Brain pericyte (primary cell): ENCODE measurements at places on chromosomes 4 and X.

DNA sequence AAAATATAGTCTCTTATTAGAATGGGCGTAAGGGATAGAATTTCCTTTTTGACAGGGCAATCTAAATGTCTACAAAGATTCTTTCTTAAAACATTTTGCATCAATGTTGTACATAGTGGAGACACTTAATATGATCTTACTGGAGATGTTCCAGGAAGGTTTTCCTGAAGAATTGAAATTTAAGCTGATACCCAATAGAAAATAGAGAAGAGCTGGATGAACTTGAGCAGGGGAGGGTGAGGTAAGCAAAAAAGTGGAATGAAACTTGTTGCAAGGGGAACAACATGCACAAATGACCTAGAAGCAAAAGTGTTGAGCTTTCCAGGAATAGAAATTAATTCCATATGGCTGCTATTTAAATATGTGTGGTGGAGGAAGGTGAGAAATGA is 19.7 kb downstream of the SLAIN2 start:
- DNase-seq: no peak

GRCh38 chr4:47899639-47900038 is 14.7 kb downstream of the NFXL1 start:
- no peak for DNase-seq

DNA sequence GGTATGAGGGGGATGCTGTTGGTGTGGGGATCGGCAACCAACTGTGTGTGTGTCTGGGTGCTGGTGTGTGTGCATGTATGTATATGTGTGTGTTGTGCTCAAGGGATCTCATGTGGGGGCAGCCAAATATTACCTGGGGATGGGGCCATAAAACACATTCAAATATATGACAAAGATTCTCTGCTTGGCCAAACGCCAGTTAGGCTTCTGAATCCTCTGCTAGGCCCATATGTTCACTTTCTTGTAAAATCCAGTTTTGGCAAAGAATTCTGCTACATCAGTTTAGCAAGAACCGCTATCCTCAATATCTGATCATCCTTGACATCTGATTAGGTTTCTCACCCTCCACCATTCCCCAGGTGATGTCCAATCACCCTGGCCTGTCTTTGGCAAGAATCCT is 106.6 kb downstream of the RASL11B start:
- no peak for DNase-seq

DNA sequence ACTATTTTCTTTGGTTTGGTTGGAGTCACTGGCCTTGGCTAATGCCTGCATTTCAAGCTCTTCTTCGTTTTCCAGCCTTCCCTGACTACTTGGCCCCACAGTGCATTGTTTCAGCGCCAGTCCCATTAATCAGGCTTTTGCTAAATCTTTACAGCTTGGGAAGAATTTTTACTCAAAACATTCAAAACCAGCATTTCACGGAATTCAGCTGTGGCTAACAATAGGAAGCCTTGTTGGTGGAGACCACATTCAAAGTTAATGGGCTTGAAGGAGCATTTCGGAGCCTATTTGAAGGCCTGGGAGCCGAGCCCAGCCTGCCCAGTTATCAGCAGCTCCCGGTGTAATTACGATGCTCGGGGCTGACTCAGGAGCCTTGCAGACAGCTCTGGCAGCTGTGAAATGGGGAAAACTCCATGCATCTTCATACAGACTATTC is 30.8 kb upstream of the VCX2 start:
- DNase-seq: no peak

DNA sequence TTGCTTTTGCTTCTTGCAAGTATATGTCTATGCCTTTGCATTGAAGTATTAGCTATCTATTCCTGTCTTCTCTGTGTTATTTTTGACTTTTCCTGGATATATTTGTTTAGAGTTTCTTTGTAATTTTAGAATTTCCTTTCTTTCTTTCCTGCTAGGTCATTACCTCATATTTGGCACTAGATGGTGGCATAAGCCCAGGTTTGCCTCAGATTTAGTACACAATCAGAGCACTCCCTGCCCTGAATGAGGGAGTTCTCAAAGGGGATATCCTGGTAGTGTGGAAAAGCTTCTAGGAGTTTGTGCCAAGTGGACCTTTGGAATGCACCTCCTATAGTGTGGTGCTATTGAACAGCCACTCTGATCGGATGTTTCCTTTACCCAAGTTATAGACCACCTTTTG is 181.6 kb downstream of the UGT8 start:
- peak; percentile 16 for DNase-seq

DNA sequence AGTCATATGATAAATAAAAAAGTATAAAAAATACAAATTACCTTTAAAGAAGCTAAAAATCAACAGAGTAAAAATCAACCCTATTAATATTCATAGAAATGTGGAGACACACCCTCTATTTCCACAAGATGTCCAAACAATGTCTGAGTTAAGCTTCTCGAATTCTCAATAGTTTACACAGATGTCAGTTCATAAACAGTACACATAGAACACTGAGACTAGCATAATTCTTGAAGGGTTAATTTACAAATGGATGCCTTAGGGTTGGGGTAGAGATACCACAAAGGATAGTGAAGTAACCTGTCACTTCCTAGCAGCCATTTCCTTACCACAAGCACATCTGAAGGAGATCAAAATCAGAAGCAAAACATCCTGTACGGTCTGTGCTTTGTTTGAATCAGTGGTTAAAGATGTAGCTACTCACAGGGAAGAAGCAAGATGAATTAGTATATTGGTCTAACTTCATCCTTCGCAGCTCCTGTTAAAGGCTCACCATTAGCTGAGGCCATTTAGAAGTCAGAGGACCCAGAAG is 2393.9 kb downstream of the ARAP2 start:
- no peak for DNase-seq

DNA sequence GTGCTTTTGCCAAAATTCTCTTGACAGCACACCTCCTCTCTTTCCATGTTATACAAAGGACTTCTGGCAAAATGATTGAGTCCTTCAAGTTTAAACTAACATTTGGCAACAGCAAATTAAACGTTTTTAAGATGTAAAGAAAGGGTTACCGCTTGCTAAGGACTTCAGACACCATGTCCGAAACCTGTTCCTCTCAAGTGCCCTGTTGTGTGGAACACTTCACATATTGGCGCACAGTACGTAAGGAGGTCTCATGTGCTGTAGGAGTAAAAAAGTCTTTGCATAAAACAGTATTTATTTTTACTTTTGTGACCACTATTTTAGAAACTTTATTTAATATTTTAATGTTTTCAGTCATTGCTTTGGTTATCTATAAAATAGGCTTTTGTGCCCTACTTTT is 33.7 kb upstream of the HPRT1 start:
- no peak for DNase-seq

DNA sequence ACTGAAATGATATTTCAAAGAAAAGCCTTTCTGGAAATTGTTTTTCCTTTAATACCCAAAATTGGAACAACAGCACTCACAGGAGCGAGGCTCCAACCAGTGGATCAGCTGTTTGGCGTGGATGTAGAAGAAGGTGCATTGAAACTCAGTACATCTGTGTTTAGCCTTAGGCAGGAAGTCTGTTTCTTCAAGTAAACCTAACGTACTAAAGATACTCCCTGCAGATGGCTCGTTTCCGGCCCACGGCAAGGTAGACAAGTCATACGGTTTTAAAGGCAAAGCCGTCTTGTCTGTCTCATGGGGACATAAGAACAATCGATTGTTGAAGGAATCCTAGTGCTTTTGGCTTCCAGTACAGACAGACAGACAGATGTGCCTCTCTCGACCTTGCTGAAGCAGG is 50.0 kb upstream of the CLCN4 start:
- no peak for DNase-seq

- no peak for DNase-seq
Observed at GRCh38 chr4:150280975-150281374, 202.7 kb downstream of the DCLK2 start.
